T follicular helper cell (primary cell): ENCODE measurements at places on chromosomes 13 and 19.
A peak's percentile ranks its signal among the peaks of the same experiment; 100 is the strongest.

DNA sequence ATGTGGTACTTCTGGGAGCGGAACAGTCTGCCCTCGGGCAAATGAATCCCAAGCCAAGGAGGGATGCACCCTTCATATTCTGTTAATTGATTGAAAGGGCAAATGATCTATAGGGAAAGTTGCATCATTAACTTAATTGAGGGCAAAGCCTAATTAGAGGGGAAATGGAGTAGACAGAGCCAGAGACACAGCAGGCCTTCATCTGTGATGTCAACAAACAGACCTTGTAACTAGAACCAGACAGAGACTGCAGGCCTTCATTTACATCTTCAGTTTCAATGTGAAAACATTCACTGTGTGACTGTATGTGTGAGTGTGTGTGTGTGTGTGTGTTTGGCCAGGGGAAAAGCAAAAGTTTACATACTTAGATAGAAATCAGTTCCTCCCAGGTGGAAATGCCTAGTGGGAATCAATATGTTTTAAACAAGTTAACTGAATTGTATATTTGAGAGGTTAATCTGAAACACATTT, 126.4 kb downstream of the SPRY2 start:
- DNase-seq, result no peak

- DNase-seq, result no peak
Measured at GRCh38 chr19:34888091-34888490, 38.6 kb upstream of the ZNF30 start.

DNA sequence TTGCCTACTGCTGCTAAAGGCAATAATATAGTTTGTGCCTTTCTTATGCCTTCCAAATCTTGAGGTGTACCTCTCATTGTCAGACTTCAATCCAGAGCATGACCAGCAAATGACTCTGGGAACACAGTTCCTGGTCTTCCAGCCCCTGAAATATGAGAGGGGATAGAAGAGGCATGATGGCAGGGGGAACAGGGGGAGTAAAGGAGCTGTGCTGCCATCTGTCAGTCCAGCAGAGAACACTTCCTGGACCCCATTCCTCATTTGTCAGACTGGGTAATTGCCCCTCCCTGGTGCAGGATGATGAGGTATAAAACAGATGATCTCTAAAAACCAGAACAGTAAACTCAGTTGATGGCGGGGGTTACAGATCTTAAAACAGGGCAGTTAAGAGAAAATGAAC, 618.7 kb downstream of the DIAPH3 start:
- DNase-seq, result no peak

DNA sequence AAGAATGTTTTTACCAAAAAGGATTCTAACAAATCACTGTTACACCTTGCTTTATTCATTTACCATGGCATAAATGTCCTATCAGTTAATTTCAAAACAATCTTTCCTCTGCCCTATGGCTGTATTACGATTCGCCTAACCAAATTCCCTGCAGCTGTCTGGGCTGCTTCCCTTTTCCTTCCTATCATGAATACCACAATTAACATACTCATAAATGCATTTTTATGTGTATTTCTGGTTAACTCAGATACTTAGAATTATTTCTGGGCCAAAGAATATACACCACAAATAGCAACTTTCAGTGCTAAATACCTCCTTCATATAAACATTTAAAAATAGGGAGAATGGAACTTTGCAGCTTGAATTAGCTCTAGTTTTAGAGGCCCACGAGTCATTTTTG, 30.4 kb downstream of the ANKRD10 start:
- no peak for DNase-seq

GRCh38 chr19:33641261-33641660, 19.5 kb downstream of the CHST8 start:
- no peak for DNase-seq

GRCh38 chr19:12757544-12758274, 6.1 kb downstream of the BEST2 start:
- peak; percentile 40 for DNase-seq

- no peak for DNase-seq
Measured at GRCh38 chr13:76892488-76892887, 6.3 kb upstream of the KCTD12 start.

- no peak for DNase-seq
Measured at GRCh38 chr19:48619692-48620585, 633 bp downstream of the SPHK2 start.

DNA sequence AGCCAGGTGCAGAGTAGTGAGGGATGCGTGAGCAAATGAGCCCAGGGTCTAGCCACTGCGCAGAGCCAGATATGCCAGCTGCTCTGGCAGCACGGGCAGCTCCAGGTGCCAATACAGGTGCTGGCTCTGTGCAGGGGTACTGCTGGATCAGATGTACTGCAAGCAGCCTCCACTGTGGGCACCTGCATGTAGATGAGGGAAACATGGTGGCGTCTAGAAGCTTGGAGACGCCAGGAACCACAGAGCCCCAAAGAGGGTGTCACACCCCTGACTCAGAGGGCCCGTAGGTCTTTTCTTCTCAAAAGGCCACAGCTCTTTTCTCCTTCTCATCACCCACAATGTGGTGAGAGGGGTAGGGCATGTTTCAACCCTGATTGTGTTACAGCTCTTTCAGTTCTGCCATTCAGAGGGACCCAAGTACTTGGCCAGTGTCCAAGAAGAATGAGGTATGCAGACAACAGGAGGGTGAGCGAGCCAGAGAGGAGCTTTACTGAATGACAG, 244.4 kb upstream of the SLITRK1 start:
- DNase-seq, result no peak

- DNase-seq, result no peak
Measured at GRCh38 chr19:57655443-57655842, 13.3 kb upstream of the ZSCAN4 start.

GRCh38 chr19:54023191-54023590, 31.8 kb downstream of the CACNG6 start:
- no peak for DNase-seq

GRCh38 chr13:48849515-48849914, 126.2 kb upstream of the FNDC3A start:
- DNase-seq, result no peak

DNA sequence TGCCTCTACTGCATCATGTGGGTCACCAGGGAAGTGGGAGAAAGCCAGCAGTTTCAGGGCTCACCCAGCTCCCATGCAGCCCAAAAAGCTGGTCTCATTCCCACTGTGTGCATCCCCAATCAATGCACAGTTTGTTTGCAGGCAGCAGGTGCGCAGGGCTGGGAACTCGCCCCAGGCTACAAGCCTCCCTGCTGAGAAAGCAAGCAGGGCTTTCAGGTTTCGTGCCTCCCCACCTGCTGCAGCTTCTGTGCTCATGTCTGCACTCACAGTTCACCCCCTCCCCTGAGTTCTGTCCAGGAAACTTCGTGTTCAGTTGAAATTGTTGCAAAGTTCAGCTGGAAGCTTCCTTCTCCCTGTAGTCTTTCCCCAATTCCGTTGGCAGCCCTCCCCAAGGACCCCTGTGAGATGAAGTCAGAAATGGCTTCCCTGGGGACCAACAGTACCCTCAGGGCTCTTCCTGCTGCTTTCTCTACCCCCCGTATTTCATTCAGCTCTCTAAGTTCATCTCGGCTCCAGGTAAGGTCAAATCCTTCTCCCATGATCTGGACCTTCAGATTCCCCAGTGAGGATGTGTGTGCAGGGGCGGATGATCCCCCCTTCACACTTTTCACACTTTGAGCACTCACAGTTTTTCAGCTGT, 10.3 kb upstream of the KLK3 start:
- no peak for DNase-seq

- DNase-seq, result no peak
Measured at GRCh38 chr13:39144941-39145533, 106.8 kb downstream of the NHLRC3 start.

GRCh38 chr19:2722541-2723344, 1.6 kb upstream of the DIRAS1 start:
- DNase-seq, result no peak

DNA sequence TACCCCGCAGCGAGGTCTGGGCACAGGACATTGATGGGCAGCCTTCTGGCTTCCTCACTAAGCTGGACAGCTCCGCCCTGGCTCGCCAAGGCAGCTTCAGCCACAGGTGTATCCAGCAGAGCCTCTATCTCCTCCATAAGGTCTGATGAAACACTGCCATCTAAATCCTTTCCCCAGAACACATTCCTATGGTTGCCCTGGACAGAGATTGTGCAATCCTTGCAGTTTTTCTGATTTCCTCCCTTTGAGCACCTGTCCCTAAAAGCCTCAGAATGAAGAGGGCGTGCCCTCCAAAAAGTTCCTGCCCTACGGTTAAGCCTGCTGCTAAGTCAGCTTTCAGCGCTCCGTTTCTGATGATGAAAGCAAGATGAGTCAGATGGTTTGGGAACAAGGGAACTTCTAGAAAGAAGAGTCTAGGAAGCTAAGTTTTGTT, 21.0 kb downstream of the CLEC4M start:
- no peak for DNase-seq

- no peak for DNase-seq
Measured at GRCh38 chr19:1944088-1944915, 3.3 kb downstream of the CSNK1G2 start.

- no peak for DNase-seq
Measured at GRCh38 chr13:45162821-45163220, 38.0 kb downstream of the KCTD4 start.

DNA sequence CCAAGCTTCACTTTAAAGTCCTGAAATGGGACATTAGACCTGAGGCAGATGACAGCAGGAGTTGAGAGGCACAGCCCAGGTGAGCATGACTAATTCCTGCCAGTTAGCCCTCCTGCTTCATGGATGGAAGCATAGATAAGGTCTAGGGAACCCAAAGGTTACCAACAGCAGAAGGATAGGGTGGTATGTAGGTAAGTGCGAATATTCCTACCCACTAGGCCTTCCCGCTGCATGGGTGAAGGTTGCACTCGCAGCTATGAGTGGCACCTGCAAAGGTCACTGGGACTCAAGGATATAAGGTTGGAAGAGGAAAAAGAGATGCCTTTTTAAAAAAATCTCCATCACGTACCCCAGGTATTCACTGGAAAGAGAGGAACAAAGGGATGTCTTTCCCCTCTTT, 12.2 kb upstream of the MLLT1 start:
- no peak for DNase-seq

DNA sequence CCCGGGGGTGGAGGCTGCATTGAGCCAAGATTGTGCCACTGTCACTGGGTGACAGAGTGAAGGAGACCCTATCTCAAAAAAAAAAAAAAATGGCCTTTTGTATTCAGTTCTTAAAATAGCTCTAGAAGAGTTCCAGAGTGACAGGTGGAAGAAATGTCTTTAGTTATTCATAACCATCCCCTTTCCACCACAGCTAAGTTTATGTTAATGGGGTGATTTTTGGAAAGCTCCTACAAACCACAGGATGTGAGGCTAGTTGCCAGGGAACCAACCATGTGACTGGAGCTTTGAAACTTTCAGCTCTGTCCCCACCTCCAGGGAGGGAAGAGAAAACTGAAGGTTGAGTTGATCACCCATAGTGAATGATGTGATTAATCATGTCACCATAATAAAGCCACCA, 6.9 kb downstream of the ZNF490 start:
- DNase-seq, result peak; percentile 39

GRCh38 chr13:57630661-57631595, 616 bp upstream of the PCDH17 start:
- no peak for DNase-seq

- DNase-seq, result no peak
Measured at GRCh38 chr19:5913739-5914357, at the start of gene CAPS. TSS of gene CAPS (plus strand) at chr19:5914254. CDS start at chr19:5914407, 153 bp downstream.

DNA sequence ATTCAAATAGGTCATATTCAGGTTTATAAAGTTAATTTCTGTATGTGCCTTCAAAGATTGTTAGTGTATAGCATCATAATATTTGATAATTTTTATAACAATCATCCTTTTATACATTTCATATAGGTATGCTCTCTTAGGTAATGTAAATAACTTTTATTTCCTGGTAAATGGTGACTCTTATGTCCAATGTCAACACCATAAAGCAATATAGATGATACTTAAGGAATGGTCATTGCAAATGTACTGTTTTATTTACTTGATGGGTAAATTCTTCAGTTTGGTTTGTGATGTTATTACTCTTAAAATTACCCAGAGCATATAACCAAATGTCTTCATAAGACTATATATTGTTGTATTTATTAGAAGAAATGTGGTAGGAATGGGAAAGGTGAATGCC, 928.7 kb downstream of the PCDH9 start:
- DNase-seq, result no peak

- peak; percentile 47 for DNase-seq
Measured at GRCh38 chr19:7904074-7905020, 670 bp downstream of the MAP2K7 start.

- DNase-seq, result no peak
Measured at GRCh38 chr13:76556627-76557026, 329.6 kb downstream of the KCTD12 start.

- no peak for DNase-seq
Measured at GRCh38 chr19:17172624-17173345, 42.4 kb upstream of the USE1 start.

GRCh38 chr13:73721571-73721970, 412.6 kb downstream of the KLF12 start:
- no peak for DNase-seq

DNA sequence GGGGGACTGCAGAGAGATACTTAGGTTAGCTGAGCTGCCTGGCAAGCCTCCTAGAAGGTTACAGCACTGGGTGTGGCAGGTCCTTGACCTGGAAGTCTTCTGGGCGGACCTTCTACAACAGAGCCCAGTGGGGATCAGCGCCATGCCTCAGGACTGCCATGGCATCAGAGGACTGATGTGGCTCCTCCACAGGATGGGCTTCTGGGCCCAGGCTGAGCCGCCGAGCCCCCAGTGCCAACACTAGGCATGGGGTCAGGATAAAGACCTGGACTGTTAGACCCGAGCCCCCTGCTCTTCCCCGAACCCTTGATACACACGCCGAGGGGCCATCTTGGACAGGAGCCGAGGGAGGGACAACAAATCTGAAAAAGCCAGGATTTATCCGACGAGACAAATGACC, 64.0 kb upstream of the SOX21 start:
- no peak for DNase-seq

DNA sequence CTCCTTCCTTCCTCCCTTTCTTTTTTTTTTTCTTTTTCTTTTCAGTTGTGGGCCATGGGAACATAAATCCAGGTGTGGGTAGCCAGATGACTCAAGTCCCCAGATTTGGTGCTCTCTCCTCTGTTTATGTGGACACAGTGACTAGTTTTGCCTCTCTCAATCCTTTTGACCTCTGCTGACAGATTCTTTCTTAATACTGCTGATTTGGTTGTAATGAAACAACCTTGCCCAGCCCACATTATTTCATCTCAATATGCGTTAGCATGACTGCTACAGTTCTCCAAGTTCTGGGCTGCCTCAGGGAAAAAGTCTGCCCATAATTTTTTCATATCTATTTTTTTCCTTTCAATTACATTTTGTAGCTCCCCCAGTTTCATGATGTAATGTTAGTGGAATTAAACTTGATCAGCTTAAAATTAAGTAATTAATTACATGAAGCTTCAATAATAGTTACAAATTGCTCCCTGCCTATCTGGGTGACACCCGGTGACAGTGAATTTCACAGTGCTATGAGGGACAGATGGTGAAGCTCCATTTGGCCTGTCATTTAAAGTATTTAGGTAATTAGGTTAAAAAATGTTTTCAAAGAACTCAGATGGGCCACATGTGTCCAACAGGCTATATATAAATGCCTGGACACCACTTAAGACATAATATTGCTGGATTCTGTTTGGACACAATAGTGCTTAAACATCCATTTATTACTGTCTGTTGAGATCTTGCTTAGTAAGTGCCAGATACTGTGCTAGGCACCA, 118.8 kb upstream of the FRY start:
- DNase-seq, result no peak

- DNase-seq, result no peak
Measured at GRCh38 chr19:7450243-7451223, 38.3 kb downstream of the PEX11G start.
